ENCODE measurements at places on chromosomes 2 and 18. TPM values are rescaled to one million over a fixed set of nuclear protein-coding genes. Genes with fewer than 3 reads are reported as not detected.

DNA sequence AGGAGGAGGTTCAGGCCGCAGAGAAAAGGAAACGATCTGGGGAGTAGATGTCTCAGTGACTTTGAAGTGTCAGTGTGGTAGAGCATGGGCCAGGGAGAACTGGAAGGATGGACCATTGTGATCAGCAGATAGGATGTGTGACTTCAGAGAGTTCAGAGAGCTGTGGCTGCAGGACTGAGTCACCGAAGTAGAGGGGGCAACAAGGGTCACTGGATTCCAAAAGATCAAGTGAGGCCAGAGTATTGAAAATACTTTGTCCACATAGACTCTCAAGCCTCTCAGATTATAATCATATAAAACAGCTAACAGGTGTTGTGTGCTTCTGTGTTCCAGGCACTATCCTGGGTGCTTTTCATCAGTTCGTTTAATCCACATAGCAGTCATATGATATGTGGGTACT, 99.4 kb downstream of the CRIM1 start:
- no peak for DNase-seq

DNA sequence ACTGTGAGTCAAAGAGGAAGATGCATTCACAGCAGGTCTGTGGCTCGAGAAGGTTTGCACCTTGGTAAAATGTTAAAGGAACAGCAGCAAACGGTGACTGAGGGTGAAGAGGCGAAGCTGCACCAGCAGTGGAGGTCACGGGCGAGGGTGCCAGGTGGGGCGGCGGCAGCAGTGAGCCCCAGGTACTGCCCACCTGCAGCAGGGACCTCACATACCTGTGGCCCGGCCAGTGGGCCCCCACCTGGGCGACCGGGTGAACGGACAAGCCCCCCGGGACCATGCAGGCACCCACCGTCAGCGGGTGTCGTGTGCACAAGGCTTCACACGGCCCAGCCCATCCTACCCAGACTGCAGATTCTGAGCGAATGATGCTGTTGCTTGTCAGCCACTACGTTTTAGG, 23.6 kb upstream of the KCNG2 start:
- no peak for DNase-seq

- DNase-seq, result no peak
These were observed 11.9 kb downstream of the GNLY start for GRCh38 chr2:85706063-85706462.

SLC5A7 gene
- total RNA-seq, result not detected

NTSR2 gene
- not detected for total RNA-seq

EFEMP1 gene
- total RNA-seq, result not detected

CPS1 gene
- total RNA-seq, result 1.2 TPM
